Temporal lobe (tissue), 4 donors: ENCODE measurements at places on chromosomes 2 and 18. TPM values are rescaled to one million over a fixed set of nuclear protein-coding genes. Genes with fewer than 3 reads are reported as not detected.

Gene DTNA
- total RNA-seq = 43.0 TPM

Gene CNDP1
- total RNA-seq = 0.49 TPM

Gene CARF
- 20.9 TPM for total RNA-seq

Gene DCDC2C
- total RNA-seq = 0.49 TPM

Gene UGT1A6
- not detected for total RNA-seq

Gene CRYGD
- 1.2 TPM for total RNA-seq

Gene FHL2
- total RNA-seq = 2.2 TPM

Gene GPR75
- 15.0 TPM for total RNA-seq

Gene SNORC
- 0.74 TPM for total RNA-seq

Gene HOXD12
- not detected for total RNA-seq

Gene CNGA3
- total RNA-seq = 2.5 TPM

Gene CROCC2
- not detected for total RNA-seq

Gene LAMA1
- 12.8 TPM for total RNA-seq

Gene UCN
- 1.2 TPM for total RNA-seq

Gene C1GALT1C1L
- total RNA-seq = not detected

Gene CPS1
- 2.0 TPM for total RNA-seq

Gene ASXL3
- 91.7 TPM for total RNA-seq

Gene SYT4
- total RNA-seq = 535 TPM

Gene SMIM21
- total RNA-seq = not detected

Gene LIMS1
- 9.1 TPM for total RNA-seq

Gene RANBP2
- 74.0 TPM for total RNA-seq

Gene GPBAR1
- 0.25 TPM for total RNA-seq

Gene CXCR4
- 32.9 TPM for total RNA-seq

Gene PPP1CB
- total RNA-seq = 228 TPM

Gene LRRC30
- total RNA-seq = not detected

Gene ALPI
- not detected for total RNA-seq

Gene HSPE1
- total RNA-seq = 82.9 TPM

Gene UGT1A8
- not detected for total RNA-seq
